ENCODE measurements at places on chromosomes 4 and X.
A peak's percentile ranks its signal among the peaks of the same experiment; 100 is the strongest.

- no peak for DNase-seq
These were observed 130.0 kb upstream of the MAOA start for GRCh38 chrX:43525901-43526610.

GRCh38 chr4:148225639-148226038 lies 216.6 kb downstream of the NR3C2 start:
- DNase-seq = no peak

DNA sequence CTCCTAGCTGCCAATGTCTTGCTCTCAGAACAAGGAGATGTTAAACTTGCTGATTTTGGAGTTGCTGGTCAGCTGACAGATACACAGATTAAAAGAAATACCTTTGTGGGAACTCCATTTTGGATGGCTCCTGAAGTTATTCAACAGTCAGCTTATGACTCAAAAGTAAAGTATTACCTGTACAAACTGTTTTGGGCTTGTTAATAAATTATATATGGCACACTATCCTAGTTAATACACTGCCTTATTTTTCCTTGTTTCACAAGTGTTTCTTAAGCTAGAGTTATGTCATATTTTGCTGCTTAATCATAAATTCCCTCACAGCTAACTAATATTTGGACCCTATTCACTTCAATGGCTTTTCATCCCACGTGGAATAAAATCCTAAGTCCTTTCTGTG lies 45.3 kb downstream of the STK26 start:
- no peak for DNase-seq

DNA sequence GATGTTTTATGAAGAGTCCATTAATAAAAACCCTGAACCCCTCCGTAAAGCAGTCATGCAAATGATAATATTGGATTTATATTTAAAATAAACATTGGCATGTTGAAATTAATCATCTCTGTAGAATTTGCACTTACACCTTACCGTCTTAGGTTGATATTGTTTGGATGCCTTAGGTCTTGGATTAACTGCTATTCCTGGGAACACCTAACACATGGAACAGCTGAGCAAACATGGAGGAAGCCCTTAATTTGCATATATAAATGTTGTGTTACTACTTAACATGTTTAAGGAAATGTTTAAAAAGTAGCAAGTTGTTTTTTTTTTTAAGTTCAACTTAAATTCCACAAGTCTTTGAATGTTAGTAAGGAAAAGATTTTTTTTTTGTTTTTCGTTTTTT lies 62.5 kb downstream of the NSD2 start:
- no peak for DNase-seq

DNA sequence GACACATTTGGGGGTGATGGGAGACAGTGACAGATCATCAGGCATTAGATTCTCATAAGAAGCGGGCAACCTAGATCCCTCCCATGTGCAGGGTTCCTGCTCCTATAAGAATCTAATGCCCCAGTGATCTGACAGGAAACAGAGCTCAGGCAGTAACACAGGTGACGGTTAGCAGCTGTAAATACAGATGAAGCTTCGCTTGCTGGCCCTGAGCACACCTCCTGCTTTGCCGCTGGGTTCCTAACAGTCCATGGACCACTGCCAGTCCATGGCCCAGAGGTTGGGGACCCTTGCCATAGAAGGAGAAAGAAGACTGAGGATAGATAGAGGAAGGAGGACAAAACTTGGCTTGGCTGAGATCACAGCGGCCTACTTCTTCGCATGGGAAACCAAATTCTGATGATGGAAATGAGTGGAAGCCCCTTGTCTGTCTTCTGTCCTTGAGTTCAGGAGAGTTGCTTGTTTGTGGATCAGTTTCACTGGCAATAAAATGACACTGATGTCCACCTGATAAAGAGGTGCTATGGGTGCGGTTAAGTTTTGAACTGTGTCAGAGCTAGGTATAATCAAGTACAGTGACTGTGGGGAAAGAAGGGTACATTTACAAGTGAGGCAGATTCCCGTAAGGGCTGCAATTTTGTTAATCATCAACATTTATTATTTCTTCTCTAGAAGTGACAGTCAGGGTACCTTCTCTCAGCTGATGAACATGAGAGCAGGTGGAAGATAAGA lies 1.7 kb upstream of the TIFA start:
- DNase-seq = no peak

DNA sequence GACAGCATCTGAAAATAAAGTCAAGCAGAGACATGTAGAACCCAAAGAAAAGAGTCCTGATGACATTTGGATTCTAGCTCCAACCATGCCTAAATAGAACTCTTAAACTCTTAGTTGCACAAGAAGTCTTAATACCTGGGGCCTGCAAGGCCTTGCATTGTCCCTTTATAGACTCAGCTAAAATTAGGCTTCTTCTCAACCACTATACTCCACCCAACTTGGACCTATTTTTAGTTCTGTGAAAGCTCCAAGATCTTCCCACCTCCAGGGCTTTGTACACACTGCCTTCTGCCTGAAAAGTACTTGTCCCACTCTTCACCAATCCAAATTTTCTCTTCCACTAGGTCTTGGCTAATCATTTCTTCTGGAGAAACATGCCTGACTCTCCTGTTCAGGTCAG lies 36.5 kb downstream of the PLK4 start:
- no peak for DNase-seq

GRCh38 chrX:75230296-75230695 lies 43.6 kb upstream of the UPRT start:
- no peak for DNase-seq

DNA sequence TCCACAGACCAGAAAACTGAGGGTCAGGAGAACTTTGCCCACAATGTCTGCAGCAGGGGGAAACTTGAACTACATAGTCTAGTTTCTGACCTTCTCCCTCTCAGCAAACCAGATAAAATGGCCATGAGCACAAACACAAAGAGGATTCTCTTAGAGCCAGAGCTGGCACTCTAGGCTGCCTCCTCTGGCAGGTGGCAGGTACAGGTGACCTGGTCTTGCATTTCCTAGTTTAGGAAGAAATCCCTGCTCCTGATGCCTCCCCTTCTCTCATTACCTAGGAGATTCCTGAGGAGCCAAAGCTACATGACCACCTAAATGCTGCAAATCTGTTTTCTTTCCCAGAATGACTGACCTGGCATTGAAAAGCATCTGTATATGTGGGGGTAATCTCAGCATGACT lies 45.1 kb downstream of the ARHGEF9 start:
- DNase-seq = no peak

GRCh38 chrX:41730081-41730480 lies 6.1 kb downstream of the GPR82 start:
- DNase-seq = no peak

DNA sequence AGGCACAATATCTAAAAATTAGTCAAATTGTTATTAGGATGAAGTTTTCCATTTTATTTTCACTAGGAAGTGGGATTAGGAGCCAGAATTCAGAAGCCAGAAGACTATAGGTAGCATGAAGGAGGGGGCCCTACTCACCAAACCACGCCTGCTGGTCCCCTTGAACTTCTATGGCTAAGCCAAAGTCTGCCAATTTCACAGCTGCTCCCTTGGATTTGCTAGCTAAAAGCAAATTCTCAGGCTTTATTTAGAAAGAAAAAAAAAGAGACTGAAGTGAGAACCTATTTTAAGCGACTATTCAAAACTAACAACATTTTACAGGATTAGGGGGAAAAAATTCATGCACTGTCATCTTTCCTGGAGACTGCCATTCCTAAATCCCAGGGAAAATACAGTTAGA lies 224.3 kb downstream of the CAMK2D start:
- DNase-seq = no peak

GRCh38 chr4:36165631-36166005 lies 78.7 kb downstream of the ARAP2 start:
- DNase-seq = no peak

DNA sequence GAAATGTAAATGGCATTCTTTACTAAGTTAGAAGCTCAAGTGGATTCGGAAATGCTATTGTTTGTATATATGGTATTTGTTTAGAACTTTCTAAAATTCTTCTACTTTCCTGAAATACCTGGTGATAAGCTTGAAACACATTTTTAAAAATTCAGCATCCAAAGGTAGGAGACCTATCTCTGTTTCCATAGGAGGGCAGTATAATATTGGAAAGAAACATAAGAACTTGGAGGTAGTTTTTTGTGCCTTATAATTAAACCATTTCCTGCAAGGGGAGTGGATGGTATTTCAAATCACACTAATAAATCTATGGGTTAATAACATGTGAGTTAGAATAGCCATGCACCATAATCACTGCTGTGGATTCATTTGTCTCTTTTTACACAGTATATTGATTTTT lies 217.4 kb upstream of the AADAT start:
- DNase-seq = no peak

DNA sequence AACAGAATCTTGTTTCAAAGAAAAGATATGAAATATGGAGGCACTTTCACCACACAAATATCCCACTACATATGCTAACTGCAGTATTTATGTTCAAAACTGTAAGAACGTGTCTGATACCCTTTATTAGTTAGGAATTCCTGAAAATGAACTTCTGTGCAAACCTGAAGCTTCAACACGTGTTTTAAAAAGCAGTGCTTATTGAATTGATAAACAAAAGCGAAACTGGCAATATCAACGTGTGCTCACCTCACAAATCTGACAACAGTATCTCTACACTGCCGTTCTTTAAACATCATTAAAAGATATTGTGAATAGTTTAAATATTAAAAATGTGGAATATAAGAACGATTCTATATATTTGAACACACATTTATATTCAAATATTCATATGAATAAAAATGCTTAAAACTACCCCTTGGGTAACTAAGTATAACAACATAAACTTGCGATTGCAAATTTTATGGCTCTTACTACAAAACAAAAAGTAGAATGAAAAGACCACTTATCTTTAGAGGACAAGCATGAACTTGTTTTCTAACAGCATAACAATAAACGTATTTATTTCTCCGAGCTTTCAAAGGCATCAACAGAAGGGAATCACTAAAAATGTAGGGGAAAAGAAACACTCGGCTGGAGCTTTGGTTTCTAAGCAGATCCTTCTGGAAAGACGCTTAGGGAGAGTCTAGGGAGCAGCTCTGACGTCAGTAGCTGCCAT lies at the start of gene LRP2BP:
Gene LRP2BP (minus strand): TSS at position 687 of the 718 bp plus-strand sequence. CDS start 17,738 bp downstream, outside the sequence.
- peak; percentile 12 for DNase-seq

GRCh38 chr4:5284517-5284916 lies 233.2 kb downstream of the STK32B start:
- DNase-seq = no peak
